H1 (cell line): ENCODE measurements at places on chromosomes 5 and 9. TPM values are rescaled to one million over a fixed set of nuclear protein-coding genes. Genes with fewer than 3 reads are reported as not detected.

The PCDHB6 gene
- total RNA-seq: 0.17 and 0.28 TPM in 2 replicates

The SLC45A2 gene
- total RNA-seq: not detected in 2 replicates

The AQP7 gene
- total RNA-seq: not detected in 2 replicates

The CSF2 gene
- total RNA-seq: not detected in 2 replicates

The OSMR gene
- 2.6 and 3.1 TPM in 2 replicates for total RNA-seq

The HRCT1 gene
- not detected in 2 replicates for total RNA-seq

The IFNE gene
- total RNA-seq: not detected in 2 replicates

The FBP2 gene
- total RNA-seq: not detected in 2 replicates

The PCDHA9 gene
- 0.28 and 0.36 TPM in 2 replicates for total RNA-seq

The OTP gene
- total RNA-seq: not detected in 2 replicates

The SPATA31E1 gene
- 0.09 TPM in 1 of 2 replicates, not detected in the other for total RNA-seq

The GFM2 gene
- total RNA-seq: 29.5 and 30.6 TPM in 2 replicates
